ELR (cell line): ENCODE measurements at places on chromosomes 4 and X.

GRCh38 chr4:177297785-177298391 lies 11.8 kb upstream of the NEIL3 start:
- no peak for DNase-seq

DNA sequence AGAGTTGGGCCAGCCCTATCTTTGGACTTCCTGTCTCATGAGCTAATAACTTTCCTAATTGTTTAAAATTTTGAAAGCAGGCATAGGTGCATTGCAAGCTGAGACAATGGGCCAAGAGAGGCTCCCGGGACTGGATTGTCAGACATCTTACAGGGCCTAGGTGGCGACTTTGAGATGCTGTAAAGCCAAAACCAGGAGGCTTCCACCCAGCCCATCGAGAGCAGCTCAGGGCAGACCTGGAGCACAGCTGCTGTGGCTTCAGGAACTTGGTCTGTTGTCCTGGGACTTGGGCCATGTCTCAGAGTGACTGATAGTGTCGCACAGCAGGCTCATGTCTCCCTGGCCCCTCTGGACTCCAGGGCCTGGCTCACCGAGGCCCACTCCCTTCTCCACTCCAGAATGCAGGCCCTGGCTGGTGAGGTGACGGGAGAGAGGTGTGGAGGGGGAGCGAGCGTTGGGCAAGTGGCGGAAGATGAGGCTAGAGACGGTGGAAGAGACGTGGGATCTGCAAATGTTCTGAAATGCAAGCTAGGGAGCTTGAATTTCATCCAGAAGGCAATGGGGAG lies 24.1 kb upstream of the MTM1 start:
- no peak for DNase-seq

DNA sequence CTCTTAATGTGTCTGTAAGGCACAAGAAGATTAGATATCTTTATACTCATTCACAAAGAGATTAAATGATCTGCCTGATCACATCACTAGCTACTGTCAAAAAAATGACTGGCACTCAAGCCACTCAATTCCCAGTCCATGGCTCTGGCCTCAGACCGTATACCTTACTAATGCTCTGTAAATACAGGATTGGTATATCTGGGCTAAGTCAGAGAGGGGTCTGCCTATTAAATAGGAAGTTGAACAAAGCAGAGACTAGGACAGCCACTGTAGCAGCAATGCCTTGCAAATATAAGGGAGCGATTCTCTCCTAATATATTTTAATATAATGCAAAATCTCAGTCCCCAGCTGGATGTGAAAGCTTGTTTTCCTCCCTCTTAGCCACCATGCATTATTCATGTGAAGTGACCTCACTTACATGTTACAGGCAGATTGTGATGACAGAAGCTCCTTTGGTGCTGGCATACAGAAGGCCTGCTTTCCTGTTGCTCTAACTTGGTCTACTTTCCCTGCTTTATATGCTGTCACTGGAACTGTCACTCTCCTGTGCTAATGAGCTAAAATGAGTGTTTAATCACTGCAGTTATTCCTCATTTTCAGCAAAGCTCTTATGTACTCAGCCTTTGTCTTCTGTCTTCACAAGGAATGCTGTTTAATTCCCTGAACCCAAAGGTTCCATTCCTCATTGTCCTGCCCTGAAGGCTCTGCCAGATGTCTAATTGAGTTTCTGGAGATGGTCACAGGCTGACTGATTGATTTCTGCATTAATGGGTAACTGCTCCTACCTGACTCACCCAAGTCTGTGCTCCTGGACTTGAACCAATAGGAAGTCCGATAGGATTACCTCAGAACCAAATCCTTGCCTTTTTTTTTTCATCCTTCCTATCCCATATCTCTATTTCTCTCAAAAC lies 578.2 kb downstream of the KLHL13 start:
- DNase-seq, result no peak

DNA sequence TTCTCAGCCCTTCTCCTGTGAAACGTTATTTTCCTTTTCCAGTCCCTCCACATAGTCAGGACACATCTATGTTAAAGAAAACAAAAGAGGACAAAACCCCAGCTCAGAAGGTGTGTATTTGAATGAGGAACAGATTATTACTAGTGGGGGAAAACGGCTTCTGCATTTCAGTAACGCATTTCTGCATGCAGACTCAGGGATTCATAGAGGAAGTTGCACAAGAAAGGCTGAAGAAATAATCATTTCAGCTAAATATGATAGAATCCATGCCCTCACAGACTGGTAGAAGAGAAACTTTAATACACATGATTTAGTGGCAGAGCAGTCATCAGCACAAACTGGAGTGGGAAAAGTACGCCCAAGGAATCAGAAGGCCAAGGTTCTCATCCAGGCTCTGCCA lies 270.8 kb upstream of the FGF13 start:
- DNase-seq, result no peak

DNA sequence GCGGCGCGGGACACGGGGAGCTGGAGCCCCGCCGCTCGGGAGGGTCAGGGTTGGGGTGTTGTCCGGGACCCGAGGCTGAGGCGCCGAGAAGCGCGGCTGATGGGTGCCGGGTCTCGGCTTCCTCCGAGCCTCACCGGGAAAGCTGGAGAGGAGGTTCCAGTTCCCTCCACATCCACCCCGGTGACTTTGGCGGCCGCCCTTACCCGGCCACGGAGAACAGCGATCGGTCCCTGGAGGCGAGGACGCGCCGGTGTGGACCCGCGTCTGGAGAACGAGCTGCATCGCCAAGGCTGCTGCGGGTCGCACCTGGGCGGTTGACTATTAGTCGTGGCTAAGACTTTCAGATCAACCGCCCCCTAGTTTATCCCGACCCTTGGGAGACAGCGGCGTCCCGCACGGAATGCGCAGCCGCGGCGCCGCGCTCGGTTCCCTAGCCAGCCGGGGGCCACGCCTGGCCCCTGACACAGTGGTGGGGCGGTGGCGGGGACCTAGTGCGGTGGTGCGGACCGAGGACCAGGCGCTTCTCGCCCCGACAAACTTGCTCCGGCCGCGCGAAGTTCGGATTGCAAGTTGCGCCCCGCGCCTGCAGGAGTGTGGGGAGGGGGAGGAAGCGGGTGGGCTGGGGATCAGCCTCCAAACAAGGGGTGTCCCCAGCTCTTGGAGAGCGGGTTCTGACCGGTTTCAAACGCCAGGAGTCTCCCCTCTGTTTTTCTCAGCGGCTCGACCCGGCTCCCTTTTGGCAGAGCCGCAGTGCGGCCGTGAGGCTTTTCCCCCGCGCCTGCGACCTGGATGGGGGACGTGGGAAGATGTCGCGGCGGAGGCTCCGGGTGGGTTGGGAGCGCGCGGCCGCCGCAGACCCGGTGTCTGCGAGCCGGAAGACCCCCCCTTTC lies 568 bp downstream of the FHDC1 start:
- peak; percentile 36 for DNase-seq

DNA sequence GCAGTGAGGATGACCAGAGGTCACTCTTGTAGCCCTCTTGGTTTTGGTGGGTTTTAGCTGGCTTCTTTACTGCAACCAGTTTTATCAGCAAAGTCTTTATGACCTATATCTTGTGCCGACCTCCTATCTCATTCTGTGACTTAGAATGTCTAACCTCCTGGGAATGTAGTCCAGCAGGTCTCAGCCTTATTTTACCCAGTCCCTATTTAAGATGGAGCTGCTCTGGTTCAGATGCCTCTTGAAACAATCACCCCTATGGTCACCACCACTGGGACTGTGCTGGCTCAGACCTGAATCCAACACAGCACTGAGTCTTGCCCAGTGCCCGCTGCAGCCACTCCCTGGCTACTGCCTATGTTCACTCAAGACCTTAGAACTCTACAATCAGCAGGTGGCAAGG lies 49.4 kb downstream of the MCUB start:
- no peak for DNase-seq

- peak; percentile 5 for DNase-seq
Measured at GRCh38 chrX:41984628-41985027, 61.3 kb upstream of the CASK start.

DNA sequence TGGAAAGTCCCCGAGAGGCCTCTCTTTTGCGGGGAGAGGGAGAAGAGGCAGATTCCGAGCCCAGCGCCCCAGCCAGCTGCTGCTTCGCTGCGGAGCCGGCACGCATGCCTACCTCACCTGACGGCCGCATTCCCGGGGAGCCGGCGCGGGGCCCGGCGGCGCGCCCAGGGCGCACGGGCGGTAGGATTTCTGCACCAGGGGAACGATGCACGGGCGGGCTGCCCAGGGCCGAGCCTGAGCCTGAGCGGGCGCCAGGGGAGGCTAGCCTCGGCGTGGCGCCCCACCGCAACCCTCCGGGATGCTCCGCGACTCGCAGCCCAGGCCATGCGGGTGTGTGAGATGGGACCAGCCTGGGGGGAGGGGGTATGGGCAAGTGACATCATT lies 81.3 kb upstream of the SCML1 start:
- DNase-seq, result no peak

DNA sequence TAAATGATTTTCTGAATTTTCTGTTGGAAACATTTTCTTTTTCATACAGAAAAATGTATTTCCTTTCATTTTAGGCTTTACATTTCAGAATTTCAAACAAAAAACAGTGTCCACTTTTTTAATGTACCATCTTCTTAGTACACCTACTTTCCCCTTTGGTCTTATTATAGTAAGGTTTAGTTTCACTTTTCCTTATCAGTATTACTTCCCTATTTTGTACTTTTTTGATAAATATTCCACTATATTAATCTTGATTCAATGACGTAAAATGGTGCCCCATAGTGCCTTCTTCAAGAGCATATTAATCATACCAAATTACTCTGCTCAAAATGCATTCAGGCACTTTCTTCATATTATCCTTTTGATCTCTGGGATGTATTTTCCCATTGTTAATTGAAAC lies 52.5 kb downstream of the BANK1 start:
- no peak for DNase-seq

- DNase-seq, result no peak
Measured at GRCh38 chrX:137549851-137550664, 15.9 kb upstream of the ZIC3 start.

DNA sequence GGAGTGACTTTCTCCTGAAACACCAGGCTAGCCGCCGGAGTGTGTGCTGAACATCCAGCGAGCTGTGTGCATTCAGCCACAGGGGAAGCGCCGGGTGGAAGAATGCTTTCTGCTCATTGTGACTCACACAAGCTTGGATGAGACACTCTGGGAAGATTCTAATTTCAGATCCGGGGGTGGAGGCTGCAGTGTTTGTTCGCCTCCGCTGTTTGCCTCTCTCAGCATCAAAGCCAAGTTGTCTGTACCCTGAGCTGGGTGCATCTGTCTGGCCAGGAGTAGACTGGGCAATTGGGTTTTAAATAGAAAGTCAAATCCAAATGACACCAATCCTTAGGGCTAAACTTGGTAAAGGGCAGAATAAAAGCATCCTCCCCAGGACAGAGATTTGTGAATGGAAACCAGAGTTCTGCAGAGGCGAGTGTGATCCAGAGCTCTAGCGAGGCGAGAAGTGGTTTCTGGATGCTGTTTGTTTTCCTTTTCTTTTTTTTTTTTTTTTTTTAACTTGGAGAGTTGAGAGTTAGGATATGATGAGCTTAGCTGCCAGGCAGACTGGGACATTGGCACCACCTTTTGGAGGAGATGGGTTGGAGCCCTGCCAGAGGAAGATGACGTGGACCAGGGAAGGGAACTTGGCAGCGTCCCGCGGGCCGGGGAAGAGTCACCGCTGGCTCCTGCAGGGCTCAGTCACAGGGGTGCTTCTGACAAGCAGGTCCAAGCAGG lies 196.0 kb upstream of the PSAPL1 start:
- peak; percentile 93 for DNase-seq

DNA sequence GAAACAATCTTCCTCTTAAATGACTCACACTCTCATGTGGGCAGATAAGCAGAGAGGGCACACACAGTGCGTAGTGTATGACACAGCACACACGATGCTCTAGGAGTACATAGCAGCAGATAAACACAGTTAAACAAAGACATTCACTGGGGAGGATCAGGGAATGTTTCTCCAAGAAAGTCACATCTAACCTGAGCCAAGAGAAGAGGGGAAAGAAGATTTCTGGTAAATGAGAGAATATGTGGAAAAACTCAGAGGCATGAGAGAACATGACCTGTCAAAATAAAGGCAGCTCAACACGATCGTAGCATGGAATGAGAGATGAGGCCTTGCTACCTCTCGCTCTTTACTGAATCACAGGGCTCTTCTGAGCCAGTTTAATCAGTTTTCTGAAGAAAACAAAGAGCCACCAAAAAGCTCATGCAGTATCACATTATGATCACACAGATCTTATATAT lies 251.0 kb downstream of the ANK2 start:
- peak; percentile 46 for DNase-seq

- DNase-seq, result peak; percentile 17
Measured at GRCh38 chr4:139454111-139455045, at the start of gene RAB33B. RAB33B (plus strand) TSS chr4:139454121; CDS start chr4:139454196, 75 bp downstream.

DNA sequence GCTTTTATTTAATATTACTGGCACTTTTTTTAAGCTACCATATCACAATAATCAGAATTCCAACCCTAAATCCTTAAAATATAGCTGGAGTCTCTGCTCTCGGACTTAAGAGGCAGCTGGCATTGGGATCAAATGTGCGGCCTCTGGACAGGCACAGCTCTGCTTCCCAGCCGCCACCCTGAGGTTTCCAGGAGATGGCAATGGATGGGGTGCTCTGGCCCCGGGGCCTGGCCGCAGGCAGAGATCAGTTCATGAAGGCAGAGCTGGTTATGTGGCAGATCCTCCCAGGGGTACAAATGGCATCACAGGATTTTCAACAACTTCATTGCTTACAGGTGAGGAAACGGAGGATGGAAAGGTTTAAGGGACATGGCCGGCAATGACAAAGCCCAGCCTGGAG lies 57.8 kb downstream of the JAKMIP1 start:
- no peak for DNase-seq

DNA sequence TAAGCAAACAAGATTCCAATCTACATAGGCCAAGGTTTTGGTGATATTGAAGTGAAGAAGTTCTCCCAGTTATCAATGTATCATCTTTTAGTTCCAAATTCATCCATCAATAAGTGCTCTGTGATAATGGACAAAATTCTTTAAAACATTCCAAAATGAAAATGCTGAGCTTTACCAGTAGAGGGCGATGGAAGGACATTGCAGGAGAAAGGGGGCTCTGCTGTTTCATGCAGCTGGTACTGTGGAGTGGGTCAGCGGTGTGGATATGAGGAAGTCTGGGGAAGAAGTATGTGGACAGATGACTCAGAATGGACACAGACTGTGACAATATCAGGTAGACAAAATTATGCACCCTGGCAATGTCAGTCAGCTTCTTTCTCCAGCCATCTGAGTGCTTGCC lies 46.6 kb upstream of the HS6ST2 start:
- DNase-seq, result peak; percentile 0

- DNase-seq, result no peak
Measured at GRCh38 chr4:126973201-126973600, 659.6 kb upstream of the INTU start.

GRCh38 chr4:38236003-38236402 lies 275.8 kb downstream of the PTTG2 start:
- DNase-seq, result no peak

DNA sequence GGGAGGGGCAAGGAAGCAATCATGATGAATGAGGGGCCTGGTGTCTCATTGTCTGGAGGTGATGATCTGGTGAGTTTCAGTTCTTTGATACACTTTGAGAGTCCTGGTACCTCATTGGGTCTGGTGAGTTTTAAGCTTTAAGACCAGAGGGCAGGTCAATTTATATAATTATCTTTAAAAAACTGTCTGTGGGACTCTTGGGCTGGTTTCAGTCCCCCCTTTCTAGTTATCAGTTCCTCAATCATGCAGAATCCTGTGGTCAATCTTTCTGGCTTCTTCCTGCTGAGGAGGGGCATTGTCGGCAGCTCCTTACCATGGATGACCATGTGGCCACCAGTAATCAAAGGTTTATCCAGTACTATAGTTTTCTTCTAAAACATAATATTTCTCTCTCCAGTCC lies 789.1 kb downstream of the PCDH18 start:
- no peak for DNase-seq
